Esophagus muscularis mucosa (tissue), 4 donors: ENCODE measurements at places on chromosomes 6 and 20. TPM values are rescaled to one million over a fixed set of nuclear protein-coding genes. Genes with fewer than 3 reads are reported as not detected.

DNA sequence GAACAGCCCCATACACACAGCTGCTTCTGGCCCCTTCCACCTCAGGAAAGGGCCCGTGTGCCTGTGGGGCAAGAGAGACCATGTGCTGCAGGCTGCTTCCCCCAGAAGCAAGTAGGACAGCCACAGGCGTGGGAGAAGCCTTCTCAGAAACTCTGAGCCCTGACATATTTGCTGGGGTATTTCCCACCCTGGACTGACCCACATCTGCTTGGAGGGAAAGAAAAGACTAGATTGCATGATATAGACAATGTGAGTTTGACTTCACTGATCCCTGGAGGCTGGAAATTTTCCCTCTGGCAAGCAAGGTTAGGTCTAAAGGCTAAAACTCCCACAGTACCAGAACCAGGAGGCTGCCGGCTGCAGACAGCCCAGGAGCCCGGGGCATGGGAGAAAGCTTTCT lies 213.3 kb upstream of the SSTR4 start:
- no peak for DNase-seq

GRCh38 chr6:39314273-39314795 lies at the start of gene KCNK17:
KCNK17 (minus strand) TSS chr6:39314419; CDS start chr6:39314320, 99 bp downstream.
- DNase-seq, result no peak

- DNase-seq, result no peak
Measured at GRCh38 chr6:134546962-134547645, 229.2 kb upstream of the SGK1 start.

DNA sequence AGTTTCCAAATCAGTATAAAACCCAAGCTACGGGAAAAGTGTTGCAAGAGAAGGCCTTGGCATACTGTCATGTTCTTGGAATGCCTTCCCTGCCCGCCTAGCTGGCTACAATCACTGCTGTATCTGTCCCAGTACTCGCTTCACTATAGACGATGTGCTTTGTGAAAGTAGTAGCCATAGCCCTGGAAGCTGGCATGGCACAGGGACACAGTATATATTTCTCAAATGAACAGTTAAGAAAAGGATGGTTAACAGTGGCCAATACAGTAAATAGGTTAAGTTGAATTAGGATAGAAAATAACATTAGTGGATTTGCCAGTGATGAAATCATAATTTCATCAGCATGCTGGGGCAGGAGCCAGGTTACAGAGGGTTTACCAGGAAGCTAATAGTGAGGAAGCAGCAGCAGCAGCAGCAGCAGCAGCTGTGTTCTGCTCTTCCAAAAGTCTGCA lies 499.3 kb downstream of the CDKAL1 start:
- DNase-seq, result no peak

DNA sequence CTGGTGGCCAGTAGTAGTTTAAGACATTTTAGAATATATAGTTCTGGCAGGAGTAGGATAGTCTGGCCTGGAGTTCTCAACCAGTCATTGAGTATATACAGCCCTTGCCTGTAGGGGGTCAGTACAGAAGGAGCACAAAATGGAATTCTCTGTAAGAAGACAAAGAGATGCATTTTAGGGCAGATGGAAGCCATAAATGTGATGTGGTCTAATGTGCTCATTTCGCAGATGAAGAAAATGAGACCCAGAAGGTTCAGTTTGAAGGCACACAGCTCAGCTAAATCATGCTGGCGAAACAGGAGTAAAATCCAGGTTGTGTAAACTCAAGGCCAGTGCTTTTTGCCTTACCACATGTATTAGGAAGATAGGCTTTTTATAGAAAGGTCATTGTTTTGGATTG lies 29.6 kb downstream of the QKI start:
- no peak for DNase-seq

GRCh38 chr6:209432-210103 lies 82.7 kb upstream of the DUSP22 start:
- no peak for DNase-seq

DNA sequence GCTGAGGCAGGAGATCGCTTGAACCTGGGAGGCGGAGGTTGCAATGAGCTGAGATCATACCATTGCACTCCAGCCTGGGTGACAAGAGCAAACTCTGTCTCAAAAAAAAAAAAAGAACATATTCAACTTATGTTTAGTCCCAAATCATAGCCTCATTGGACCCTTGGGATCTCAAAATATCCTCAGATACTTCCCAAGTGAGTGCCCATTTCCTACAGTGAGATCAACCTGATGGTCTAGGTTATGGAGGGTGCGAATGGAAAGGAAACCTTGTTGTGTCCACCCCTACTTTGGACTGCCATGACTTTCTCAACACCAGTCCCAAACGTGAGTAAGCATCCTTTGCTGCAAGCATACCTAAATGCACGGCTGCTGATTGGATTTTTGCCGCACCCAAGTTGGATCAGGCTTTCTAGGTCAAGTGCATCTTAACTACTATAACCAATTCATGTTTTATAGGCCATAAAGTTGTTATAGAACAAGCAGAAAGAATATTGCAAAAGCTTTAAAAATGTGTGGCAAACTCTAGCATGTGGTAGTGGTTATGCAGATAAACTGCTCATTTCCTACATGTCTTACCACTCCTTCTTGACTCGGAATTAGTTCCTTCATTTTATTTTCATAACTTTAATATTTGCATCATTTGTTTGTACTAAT lies 131.2 kb downstream of the PLEKHG1 start:
- DNase-seq, result no peak

- DNase-seq, result no peak
Measured at GRCh38 chr20:46814366-46815232, 80.0 kb upstream of the EYA2 start.

DNA sequence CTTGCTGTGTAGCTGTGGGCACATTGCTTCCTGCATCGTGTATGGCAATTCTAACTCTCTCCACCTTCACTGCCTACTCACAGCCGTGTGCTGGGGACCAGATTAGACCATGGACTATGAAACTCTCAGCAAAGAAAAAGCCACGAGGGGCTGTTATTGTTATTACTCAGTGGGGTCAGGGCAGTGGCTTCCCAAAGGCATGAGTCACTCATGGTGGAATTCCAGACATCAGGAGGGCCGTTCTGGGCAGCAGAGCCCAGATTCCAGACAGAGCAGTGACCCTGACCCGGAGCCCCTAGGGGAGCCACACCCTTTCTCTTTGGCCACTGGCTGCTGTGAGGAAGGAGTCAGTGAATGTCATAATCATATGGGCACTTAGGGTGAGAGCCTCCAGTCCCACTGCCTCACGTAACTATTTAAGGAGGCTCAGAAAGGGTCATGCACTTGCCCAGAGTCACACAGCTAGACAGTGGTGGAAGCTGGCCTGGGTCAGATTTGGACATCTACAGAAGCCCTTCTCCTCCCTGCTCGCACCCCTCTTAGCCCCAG lies 22.2 kb upstream of the CCN5 start:
- DNase-seq, result peak; percentile 95

GRCh38 chr6:159639721-159640120 lies 53.3 kb downstream of the SOD2 start:
- DNase-seq, result no peak

- DNase-seq, result no peak
Measured at GRCh38 chr6:43096451-43097097, 20.5 kb downstream of the PTK7 start.

DNA sequence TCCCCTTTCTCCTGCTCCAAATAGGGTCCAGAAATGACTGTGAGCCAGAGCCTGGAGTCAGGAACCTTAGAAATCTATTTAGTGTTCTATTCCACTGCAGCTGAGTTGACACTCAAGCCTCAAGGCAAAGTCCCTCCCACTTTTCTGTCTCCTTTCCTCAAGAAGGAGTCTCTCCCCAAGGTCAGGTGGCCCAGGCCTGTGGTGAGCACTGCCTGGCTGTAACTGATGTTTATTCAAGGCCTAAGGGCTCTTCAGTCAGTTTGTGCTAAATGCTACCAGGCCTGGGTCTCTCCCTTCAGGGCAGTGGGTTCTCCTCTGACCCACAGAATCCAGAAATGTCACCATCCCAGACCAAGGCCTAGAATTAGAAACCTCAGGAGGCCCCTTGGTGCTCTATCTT lies 1042.9 kb upstream of the EPHA7 start:
- DNase-seq, result no peak

DNA sequence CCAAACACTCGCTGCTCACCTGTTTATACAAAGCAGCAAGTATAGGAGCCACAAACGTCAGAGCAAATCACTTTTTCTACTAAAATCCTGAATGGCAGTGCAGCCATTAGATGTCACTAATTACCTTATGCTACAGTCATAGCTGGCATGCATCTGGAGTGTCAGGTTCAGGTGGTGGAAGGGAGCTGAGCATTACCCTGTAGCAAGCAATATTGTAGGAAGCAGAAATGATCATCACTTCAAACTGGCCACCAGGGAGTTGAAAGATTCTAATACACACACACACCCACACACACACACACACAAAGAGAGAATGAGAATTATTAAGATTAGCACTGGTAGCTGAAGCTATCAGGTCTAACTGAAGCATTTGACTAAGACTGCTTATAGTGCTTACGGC lies 75.8 kb downstream of the EFHC1 start:
- no peak for DNase-seq

Gene ENPP4
- 19.0 TPM for total RNA-seq

Gene LRRC73
- 1.4 TPM for total RNA-seq

Gene GABBR1
- 42.2 TPM for total RNA-seq

Gene CGA
- total RNA-seq, result not detected

Gene CLVS2
- total RNA-seq, result under 0.01 TPM

Gene TRPC4AP
- 48.2 TPM for total RNA-seq

Gene HSPA1B
- total RNA-seq, result 120 TPM
